ENCODE measurements at places on chromosomes 1 and 21. TPM values are rescaled to one million over a fixed set of nuclear protein-coding genes. Genes with fewer than 3 reads are reported as not detected.

PGM1 gene
- total RNA-seq = 24.5 TPM

TEX50 gene
- total RNA-seq = not detected

TEX38 gene
- not detected for total RNA-seq

HUNK gene
- not detected for total RNA-seq

CD1E gene
- not detected for total RNA-seq

FMO2 gene
- not detected for total RNA-seq

OR2T35 gene
- not detected for total RNA-seq

ADAM30 gene
- not detected for total RNA-seq

SLAMF7 gene
- not detected for total RNA-seq

C1QA gene
- not detected for total RNA-seq

TEKT2 gene
- 0.07 TPM for total RNA-seq

LRRC8D gene
- 24.7 TPM for total RNA-seq

ALPL gene
- 0.05 TPM for total RNA-seq

RGS2 gene
- total RNA-seq = 8.6 TPM

DISP3 gene
- total RNA-seq = not detected

CHI3L1 gene
- not detected for total RNA-seq

AKNAD1 gene
- not detected for total RNA-seq

ARHGAP29 gene
- total RNA-seq = 232 TPM

AMY1B gene
- total RNA-seq = not detected

DVL1 gene
- 41.1 TPM for total RNA-seq

PARK7 gene
- 255 TPM for total RNA-seq

PLPPR4 gene
- not detected for total RNA-seq

SH2D1B gene
- total RNA-seq = 0.20 TPM

PADI3 gene
- not detected for total RNA-seq

CIART gene
- 0.60 TPM for total RNA-seq

IL20 gene
- not detected for total RNA-seq

ZNF670 gene
- total RNA-seq = 3.1 TPM

COL6A2 gene
- 2.8 TPM for total RNA-seq

VWA1 gene
- total RNA-seq = 49.0 TPM

Measured in mammary microvascular endothelial cell (primary cell).